Spinal cord (tissue), 10 donors: ENCODE measurements at places on chromosomes 3 and 15. TPM values are rescaled to one million over a fixed set of nuclear protein-coding genes. Genes with fewer than 3 reads are reported as not detected.

RTP4 gene
- 1.1 TPM for total RNA-seq

CFAP100 gene
- 16.6 TPM for total RNA-seq

SLC24A5 gene
- 2.3 TPM for total RNA-seq

CELSR3 gene
- total RNA-seq: 6.0 TPM

CD96 gene
- total RNA-seq: 0.28 TPM

ABI3BP gene
- 43.4 TPM for total RNA-seq

GOLGA8O gene
- total RNA-seq: 2.6 TPM

C3orf52 gene
- total RNA-seq: 2.1 TPM

KIF7 gene
- total RNA-seq: 11.2 TPM

MEX3B gene
- 8.8 TPM for total RNA-seq

IMPDH2 gene
- 215 TPM for total RNA-seq
